ENCODE measurements at places on chromosomes 1 and 21. TPM values are rescaled to one million over a fixed set of nuclear protein-coding genes. Genes with fewer than 3 reads are reported as not detected.

SLC6A9 gene
- 29.4 TPM for total RNA-seq

MSTO1 gene
- 62.1 TPM for total RNA-seq

MAP3K21 gene
- 13.1 TPM for total RNA-seq

LHX4 gene
- total RNA-seq: 0.62 TPM

DHCR24 gene
- total RNA-seq: 217 TPM

LRRN2 gene
- 10.7 TPM for total RNA-seq

TRIM46 gene
- 25.7 TPM for total RNA-seq

HMCN1 gene
- 5.6 TPM for total RNA-seq

NUP210L gene
- 0.05 TPM for total RNA-seq

BCL2L15 gene
- 0.16 TPM for total RNA-seq

IGSF3 gene
- 41.5 TPM for total RNA-seq

RPS8 gene
- total RNA-seq: 1,842 TPM

RIPPLY3 gene
- total RNA-seq: 18.9 TPM

FAM167B gene
- 3.8 TPM for total RNA-seq

DNA sequence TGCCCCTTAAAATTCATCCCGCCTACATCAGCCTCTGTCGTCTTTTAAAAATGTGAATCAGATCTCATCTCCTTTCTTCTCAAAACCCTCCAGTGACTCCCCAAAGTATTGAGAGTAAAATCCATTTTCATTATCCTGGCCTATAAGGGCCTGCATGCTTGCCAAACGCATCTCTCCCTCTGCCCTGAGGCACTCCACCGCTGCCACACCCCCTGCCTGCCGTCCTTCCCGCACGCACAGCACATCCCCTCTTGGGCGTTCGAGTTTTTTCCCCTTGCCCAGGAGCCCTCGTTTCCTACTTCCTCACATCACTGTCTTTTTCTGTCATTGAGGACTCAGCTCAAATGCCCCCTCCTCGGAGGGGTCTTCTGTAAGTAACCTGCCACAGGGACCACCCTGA is 53.3 kb upstream of the MTR start:
- no peak for DNase-seq

- DNase-seq: no peak
Observed at GRCh38 chr1:90708826-90709225, 8.3 kb downstream of the BARHL2 start.

DNA sequence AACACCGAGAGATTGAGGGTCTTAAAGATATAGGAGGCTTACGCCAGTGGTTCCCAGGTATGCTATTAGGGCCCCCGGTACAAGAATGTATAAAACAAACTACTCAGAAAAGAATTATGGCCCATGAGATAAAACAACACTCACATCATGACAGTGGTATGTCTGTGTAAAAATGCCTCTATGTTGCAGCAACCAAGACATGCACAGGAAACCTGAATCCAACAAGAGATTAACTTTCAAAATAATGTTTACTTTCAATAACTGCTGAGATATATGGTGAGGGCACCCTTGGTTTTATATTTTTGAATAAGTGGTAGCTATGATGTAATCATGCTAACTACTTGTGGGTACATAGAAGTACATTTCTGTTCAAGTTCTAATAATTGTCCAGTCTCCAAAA is 74.9 kb downstream of the PUM1 start:
- DNase-seq: no peak

DNA sequence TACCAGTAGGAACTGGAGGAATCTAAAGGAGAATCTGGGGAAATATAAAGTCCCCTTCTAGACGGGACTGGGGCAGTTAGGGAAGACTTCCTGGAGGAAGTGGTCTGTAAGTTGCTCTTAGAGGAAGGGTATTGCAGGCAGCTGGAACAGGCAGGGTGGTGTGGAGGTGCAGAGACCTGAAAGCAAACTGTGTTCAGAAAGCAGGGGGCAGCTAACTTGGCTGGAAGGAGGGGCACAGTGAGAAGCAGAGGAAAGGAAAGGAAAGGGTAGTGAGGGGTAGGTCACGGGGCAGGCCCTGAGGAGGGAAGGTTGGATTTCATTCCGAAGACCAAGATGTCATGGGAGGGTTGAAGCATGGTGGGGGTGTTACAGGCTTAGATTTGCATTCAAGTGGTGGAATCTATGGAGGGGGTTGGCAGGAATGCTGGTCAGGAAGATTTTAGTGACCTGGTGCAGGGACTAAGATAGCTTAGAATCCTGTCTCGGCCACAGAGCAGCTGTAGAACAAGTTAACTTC is 240.7 kb downstream of the FOXD2 start:
- no peak for DNase-seq

DNA sequence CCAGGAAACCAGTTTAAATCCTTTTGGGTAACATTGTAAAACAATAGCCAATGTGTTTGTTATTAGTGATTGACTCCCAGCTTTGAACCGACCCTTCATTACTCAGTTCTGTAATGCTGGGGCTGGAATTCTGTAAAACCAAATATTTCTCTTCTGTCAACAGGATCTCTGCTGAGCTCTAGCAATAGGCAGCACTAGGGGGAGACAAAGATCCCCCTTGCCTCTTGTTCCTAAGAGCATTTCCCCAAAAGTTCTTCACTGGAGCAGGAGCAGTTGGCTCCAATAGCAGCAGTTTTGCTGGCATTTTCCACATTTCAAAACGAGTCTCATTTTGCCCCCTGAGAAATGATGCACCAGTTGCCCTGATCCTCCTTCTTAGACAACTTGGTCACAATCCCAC is 1671.1 kb downstream of the MRPL39 start:
- no peak for DNase-seq

- DNase-seq: no peak
Observed at GRCh38 chr1:211341999-211342398, 15.4 kb downstream of the TRAF5 start.

- no peak for DNase-seq
Observed at GRCh38 chr1:7366286-7366954, 404.7 kb upstream of the VAMP3 start.

GRCh38 chr1:219639876-219640577 is 27.1 kb upstream of the ZC3H11B start:
- DNase-seq: no peak

DNA sequence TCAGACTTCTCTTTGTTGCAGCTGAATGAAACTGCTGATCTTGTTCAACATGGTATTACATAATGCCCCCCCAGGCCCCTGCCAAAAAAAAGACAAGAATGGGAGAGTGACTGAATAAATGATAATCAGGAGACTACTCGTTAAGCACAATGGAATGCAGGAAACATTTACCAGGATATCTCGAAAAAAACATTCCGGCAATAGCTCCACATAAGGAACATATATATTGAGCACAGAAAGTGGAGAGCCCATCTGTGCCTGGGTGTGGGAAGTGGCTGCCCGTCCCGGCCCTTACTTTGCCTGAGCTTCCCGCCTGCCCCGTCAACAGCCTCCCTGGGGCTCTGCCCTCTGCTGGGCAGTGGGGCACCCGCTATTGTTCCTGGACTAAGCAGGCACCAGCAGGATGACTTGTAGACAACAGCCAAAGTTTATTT is 13.3 kb downstream of the TRIM11 start:
- no peak for DNase-seq

GRCh38 chr1:244329591-244330317 is 122.0 kb downstream of the ADSS2 start:
- no peak for DNase-seq

- no peak for DNase-seq
Observed at GRCh38 chr1:106072909-106073600, 983.4 kb upstream of the PRMT6 start.

DNA sequence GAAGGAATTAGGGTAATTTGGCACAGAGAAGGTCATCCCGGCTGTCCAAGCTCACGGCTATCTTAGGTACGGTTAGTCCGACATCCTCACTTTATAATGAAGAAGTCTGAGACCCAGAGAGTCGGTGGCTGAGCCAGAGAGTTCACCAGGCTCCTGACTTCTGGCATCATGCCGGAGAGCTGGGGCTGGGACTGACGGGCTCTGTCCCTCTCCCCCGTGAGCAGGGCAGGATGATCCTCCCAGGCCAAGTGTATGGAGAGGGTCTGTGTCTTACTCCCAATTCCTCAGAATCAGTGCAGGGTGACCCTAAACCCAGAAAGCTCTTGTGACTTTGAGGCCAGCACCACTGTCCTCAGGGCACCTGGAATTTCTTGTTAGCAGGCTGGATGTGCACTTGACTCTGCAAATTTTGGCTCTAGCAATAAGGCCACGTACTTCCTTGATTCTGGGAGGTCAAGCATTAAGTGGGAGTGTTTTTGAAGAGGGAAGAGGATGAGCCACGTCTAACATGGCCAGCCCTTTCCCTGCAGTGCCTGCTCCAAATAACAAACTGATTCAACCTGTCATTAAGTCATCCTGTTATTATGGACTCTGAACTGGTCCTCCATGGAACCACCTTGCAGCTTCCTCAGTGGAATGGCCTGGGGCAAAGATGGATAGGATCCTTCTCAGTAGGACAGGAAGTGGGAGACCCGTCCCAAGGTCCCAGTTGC is 20.8 kb upstream of the BTG2 start:
- no peak for DNase-seq

- DNase-seq: no peak
Observed at GRCh38 chr1:168101336-168101735, 35.4 kb downstream of the GPR161 start.

GRCh38 chr1:109271458-109271857 is 11.5 kb downstream of the PSRC1 start:
- no peak for DNase-seq

Measured in progenitor cell of endocrine pancreas (in vitro differentiated cells).